ENCODE measurements at places on chromosomes 3 and 15.

GRCh38 chr3:162073422-162073975, 576.9 kb downstream of the OTOL1 start:
- no peak for DNase-seq

GRCh38 chr3:102532901-102533300, 98.1 kb downstream of the ZPLD1 start:
- DNase-seq = no peak

DNA sequence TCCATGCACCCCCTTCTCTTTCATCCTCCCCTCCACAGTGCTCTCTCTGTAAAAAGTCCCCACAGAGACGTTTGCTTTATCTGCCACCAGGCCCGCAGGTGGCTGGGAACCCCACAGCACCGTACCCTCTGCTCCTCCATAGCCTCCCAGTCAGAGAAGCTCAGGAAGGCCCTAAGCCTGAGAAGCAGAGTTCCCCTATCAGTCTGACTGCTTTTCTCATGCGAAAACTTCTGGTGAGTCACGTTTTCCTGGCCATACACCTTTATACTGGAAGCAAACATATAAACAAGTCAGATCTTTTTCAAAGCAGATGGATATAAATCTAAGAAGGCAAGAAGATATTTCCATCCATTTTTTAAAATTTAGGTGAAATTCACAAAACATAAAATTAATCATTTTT, 51.5 kb upstream of the MEF2A start:
- no peak for DNase-seq

- no peak for DNase-seq
Observed at GRCh38 chr3:187131981-187132380, 7.3 kb downstream of the RPL39L start.

DNA sequence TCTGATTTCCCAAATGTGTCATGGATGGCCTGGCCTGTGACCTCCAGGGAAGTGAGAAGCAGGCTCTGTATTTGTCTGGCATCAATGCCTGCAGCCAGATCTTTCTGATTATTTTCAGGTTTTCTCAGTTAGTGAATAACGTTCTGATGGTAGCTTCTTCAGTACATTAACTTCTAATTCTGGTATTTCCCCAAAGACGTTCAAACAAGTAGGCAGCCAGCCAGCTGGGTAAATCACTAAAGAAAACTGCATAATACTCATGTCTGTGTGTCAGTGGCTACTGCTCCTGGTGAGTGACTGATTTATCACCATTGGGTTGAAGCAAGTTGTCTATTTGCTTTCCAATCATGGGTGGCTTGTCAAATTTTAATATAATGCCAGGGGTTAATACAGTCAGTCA, 162.6 kb upstream of the PFN2 start:
- DNase-seq = no peak

- DNase-seq = no peak
Observed at GRCh38 chr15:65857718-65858402, 11.4 kb upstream of the RAB11A start.

- no peak for DNase-seq
Observed at GRCh38 chr15:72216079-72216478, 14.9 kb downstream of the PKM start.

DNA sequence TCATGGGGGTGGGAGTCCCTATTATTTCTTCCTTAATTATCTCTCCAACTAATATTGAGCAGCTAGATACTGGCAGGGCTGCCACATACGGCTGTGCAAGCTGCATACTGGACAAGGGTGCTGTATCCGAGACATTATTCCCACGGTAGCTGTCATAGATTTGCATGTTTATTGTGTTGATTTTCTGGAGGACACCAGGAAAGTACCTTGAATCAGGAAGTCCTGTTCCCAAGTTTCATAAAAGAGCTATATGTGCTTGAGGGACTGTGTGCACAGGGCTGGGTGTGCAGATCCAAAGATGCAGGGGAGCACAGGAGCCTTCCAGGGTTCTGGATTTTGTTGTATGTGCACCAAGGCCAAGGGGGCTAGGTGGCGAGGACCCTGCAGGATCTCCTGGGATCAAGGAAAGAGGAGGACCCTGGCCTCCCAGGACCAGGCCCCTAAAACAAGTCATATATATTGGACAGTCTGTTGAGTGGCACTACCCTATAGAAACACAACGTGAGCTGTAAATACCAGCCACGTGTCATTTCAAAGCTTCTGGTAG, 119.2 kb upstream of the ALDH1A3 start:
- DNase-seq = no peak

DNA sequence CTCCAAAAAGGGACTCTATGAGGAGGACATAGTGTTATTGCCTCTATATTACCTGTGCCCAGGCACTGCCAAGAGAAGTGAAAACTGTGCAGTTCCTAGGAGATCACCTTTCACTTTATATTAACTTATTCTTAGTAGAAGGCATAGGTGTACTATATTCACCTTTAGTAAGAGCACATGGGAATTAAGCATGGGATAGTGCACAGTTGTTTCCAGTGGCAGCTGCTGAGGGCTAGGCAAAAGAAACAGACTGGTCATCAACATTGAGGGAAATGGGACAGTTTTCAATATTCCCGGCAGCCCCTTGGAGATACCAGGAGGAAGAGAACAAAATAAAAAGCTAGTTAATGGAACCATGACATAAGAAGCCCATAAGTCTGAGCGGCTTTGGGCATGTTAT, 100.9 kb downstream of the PLCL2 start:
- no peak for DNase-seq

GRCh38 chr15:95558131-95558530, 772.4 kb upstream of the NR2F2 start:
- DNase-seq = no peak

GRCh38 chr3:150370122-150370602, 37.9 kb upstream of the TSC22D2 start:
- DNase-seq = no peak

DNA sequence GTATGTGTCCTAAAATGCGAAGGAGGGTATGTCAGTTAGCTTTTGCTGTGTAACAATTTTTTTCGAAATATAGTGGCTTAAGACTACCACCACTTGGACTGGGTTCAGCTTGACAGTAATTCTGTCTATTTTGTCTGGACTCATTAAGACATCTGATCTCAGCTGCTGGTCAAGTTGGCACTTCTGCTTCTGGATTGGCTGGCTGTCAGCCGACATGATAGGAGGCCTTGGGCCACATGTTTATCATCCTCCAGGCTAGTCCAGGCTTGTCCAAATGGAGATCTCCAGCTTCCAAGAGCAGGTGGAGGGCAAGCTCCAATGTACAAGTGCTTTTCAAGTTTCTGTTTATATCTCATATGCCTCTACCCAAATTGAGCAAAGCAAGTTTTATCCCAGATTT, 95.9 kb downstream of the GALK2 start:
- DNase-seq = no peak

- no peak for DNase-seq
Observed at GRCh38 chr3:11944052-11944673, 60.0 kb upstream of the SYN2 start.

- DNase-seq = no peak
Observed at GRCh38 chr15:73273181-73274002, 95.4 kb downstream of the HCN4 start.

DNA sequence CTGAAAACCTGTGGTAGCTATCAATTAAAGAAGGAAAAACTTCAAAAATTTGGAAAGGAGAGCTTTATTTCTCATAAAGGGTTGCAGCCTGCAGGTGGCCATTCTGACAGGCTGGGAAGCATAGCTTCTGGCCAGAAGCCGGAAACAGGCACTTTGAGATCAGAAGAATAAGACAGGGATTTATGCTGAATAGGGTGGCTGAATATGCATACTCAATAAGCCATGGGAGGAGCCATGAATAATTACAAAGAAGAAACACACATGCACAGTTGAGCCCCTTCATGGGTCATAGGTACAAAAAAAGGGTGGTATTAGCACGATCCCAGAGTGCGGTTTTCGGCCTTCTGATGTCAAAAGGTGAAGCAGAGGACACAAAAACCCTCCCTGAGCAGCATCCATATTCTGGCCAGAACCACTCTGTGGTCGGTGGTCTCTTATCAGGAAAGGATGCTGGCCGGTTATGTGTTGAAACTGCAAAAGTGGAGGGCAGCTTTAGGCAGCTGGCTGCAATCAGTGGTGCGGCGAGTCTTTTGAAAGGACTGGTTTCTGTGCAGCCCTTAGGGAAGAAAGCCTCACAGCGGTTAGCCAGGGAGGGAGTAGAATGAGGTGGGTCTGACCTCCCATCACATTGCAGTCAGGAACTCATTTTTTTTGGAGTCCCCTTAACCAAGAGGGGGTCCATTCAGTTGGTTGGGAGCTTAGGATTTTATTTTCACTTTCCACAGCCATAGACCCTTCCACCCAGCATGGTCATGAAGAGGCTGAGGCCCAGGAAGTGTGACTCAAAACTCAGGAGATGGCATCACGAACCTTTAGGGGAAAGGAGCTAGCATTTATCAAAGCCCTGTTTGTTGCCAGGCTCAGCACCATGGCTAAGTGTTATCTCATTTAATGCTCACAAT, 34.7 kb upstream of the CCDC174 start:
- no peak for DNase-seq

GRCh38 chr3:66004244-66004643, 34.5 kb downstream of the MAGI1 start:
- no peak for DNase-seq

GRCh38 chr15:37130356-37130755, 30.0 kb upstream of the MEIS2 start:
- no peak for DNase-seq

- DNase-seq = no peak
Observed at GRCh38 chr3:15942462-15942861, 144.7 kb upstream of the ANKRD28 start.

- no peak for DNase-seq
Observed at GRCh38 chr15:76865548-76865991, 39.6 kb downstream of the SCAPER start.

DNA sequence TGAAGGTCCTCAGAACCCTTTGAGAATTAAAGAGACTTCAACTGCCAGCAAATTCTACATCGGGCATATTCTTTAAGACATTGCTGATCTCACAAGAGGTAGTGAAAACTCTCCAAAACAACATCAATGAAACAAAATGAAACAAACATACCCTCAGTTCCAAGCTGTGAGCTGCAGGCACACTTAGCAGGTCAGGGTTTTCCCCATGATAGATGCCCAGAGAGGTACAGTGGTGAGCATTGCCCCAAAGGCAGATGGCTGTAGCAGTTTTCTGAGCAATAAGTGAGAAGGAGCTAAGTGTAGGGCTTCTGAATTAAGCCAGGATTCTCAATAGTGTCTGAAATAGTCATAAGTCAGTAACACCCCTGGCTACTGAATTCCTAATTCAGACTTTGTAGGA, 96.1 kb upstream of the TSEN2 start:
- DNase-seq = no peak

- DNase-seq = no peak
Observed at GRCh38 chr3:167743799-167744198, 8.3 kb downstream of the SERPINI1 start.

- no peak for DNase-seq
Observed at GRCh38 chr3:192929755-192930547, 12.3 kb upstream of the MB21D2 start.

- DNase-seq = no peak
Observed at GRCh38 chr15:83380059-83380458, 67.1 kb upstream of the SH3GL3 start.

DNA sequence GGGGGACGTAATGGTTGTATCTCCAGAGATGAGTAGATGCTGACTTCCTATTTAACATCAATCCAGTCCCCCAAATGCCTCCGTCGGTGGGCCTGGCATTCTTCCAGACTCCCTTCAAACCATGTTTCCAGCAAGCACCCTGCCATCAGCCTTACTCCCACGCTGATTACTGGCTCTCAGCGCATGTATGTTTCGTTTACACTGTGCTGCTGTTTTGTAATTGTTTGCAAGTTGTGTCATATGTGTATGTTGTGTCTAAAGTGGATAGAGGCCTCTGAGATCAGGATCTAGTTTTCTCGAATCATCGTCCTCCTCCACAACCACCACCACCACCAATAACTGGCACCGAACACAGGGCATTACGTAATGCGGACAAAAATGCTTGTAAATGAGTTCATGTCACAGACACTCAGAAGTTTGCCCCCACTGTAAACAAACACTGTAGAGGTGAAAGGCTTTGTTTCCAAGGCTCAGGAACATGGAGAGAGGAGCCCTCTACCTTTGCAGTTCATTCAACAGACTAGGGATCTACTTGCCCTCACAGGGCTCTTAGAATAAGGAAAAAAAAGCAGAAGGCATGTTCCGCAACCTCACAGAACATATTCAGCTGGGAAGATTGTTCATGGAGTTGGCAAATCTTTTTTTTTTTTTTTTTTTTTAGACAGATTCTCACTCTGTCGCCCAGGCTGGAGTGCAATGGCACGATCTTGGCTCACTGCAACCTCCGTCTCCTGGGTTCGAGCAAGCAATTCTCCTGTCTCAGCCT, 46.1 kb upstream of the SEMA4B start:
- no peak for DNase-seq

GRCh38 chr15:81056304-81056703, 55.6 kb downstream of the TLNRD1 start:
- DNase-seq = no peak

GRCh38 chr15:51096976-51097375, 2.3 kb upstream of the TNFAIP8L3 start:
- no peak for DNase-seq

DNA sequence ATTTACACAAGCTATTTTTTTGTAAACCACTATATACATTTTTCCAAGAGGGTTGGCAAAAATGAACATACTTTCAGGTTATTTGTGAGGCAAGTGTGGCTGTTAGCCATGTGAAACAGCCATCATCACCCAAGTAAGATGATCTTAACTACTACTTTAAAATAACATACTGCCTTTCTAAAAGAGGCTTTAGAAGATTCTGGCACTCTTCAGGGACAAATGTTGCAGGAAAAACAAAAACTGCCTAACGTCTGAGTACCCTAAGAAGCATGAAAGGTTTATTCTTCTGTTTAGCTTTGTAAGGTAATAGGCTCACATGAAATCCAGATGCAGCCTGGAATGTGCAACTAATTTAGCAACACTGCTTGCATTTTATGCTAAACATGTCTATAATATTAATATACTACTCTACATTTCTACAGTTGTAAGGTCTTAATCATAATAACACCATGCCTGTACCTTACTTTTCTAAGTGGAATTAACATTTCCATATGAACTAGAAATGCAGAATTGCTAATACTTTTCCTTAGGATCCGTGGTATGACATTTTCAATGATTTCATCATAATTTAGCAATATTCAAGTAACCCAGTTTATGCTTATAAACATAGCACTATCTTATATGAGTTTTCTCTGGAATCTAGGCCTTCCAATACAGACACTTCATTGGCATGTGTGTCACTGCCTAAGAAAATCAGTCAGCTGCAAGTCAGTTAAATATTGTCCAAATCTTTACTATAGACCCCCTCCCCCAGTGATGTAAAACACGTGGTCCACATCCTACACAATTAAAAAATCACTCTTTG, 4.5 kb upstream of the LSAMP start:
- no peak for DNase-seq

DNA sequence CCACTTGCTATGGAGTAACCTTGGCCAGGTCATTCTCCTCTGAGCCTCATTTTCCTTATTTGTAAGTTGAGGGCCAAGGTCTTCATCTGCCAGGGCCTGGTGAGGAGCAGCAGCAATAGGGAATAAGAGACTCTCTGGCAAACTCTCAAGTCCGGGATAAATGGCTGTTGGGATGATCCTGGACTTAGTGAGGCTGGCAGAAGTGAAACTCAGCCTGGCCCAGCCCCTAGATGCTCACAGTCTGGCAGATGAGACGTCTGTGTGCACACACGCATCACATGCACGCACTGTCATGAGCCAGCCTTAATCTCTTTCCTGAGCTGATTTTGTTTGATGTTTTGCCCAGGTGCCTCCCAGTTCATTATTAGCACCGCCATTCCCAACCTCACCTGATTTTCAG, 26.8 kb downstream of the SLC6A6 start:
- DNase-seq = no peak
